HS-5 (cell line): ENCODE measurements at places on chromosomes 16 and 17.
A peak's percentile ranks its signal among the peaks of the same experiment; 100 is the strongest.

- no peak for DNase-seq
These were observed 15.8 kb downstream of the MEOX1 start for GRCh38 chr17:43645765-43646481.

DNA sequence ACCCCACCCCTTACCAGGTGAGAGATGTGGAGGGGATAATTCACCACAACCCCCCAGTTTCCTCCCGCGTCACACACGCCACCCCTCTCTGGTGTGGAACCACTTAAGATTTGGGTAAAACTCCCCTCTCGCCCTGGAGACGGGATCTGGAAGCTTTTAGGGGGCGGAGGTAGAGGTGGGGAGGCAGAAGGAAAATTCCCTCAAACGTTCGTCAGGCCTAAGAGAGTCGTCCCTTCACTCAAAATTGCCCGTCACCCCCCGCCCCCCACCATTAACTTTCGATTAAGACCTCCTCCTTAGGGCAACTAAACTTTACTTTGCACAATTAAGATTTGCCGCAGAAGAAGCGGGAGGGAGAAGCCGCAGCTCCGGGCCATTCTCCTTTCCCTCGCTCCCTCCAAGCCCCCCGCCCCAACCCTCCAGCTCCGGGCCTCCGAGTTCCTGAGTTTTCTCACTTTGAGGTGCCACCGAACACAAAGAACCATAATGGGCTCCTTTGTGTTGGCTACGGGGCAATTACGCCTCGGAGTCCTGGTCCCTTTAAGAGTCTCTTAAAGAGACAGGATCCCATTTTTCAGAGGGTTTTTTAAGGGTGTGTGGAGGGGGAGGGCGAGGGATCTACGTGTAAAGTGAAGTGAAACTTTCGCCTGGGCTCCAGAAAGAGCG, 985 bp upstream of the FZD2 start:
- no peak for DNase-seq

DNA sequence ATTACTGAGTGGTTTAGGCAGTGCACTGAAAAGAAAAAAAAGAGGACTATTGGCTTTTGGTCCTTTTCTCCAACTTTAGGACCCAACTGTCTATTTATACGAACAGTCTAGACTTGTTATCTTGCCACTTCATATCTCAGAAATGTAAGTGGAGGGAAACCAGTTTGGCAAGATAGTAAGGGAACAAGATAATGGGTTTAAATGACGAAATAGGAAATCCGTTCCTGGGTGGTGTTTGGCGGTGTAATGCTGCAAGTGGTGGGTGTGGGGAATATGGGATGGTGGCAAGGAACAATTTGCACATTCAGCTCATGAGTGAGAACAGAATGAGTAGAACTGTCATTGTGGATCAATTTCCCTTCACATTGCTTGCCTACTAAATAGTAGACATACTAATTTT, 44.7 kb downstream of the GRB7 start:
- no peak for DNase-seq

- DNase-seq = no peak
These were observed 3.1 kb downstream of the PPP1R1B start for GRCh38 chr17:39629898-39630297.

- DNase-seq = no peak
These were observed 72.2 kb downstream of the RMI2 start for GRCh38 chr16:11417487-11417886.

DNA sequence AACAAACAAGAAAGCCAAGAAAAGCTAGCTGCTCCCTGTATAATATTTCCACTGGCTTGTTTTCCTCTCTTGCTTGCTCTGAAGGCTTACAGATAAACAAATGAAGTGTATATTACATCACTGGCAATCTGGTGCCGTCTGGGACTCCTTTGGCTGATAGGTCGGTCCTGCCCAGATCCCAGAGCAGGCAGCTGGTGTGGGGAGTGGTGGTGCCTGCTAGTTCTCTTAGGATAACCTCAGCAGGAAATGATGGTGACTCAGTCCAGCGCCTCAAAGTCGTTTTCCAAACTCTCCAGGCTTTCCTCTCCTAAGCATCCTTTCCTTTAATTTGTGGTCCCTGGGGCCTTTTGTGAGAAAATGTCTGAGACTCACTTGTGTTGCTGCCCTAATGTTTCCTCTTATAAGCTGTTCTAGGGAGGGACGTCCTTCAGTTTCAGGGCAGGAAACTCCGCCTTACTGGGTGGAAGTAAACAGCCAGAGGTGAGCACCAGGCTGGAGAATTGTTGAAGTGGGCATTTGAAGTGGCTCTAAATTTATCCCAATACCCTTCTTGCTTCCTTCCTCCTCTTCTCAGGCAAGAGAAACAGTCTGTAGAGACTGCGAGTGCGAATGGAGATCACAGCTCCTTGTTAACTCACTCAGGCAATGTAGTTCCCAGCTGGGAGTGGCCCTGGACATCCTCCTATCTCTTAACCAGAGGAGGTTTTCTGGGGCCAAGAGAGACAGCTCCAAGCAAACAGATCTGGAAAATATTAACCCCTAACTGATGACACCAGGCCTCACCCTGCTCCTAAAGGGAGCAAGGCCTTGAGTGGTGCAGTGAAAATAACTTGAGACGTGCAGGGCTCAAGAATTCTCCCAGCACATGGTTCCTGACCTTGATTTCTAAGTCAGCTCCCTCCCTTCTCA, 34.9 kb downstream of the CD300LF start:
- peak; percentile 25 for DNase-seq

DNA sequence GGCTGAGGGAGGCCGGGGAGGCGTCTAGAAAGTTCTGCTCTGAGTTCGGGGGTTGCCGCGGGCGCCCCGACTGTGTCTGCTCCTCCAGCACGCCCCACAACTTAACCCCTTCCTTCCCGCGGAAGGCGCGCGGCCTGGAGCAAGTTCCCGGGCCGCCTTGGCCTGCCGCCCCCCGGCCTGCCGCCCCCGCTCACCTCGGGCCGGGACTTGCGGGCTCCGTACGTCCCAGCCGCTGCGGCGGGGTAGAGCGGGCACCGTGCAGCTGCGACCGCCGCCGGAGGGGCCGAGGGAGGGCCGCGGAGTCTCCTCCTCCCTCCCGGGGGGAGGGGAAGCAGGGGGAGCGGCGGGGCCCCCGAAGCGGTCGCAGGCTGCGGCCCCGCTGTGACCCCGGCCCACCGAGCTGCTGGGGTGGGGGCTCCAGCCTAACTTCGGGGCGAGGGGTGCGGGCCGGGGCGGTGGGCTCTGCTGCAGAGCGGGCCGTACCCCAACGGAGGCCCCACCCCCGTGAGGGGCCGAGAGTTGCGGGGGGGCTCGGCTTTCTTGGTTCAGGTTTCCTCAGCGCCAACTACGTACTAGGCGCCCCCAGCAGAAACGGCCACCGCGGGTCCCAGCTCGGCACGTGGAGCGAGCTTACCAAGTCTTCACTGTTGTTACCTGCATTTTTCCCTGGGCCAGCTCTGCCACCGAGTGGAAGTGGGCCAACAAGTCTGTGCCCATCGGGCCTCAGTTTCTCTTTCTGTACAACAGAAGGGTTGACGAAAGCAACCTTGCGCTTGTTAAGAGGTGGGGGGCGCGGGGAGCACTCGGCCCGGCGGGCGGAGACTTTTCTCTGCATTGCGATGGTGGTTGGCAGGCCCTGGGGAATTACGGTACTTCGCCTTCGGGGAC, at the start of gene CCDC102A:
TSS of gene CCDC102A (minus strand) at position 266 of the 888 bp plus-strand sequence. CDS start 7,394 bp downstream, outside the sequence.
- peak; percentile 10 for DNase-seq

- no peak for DNase-seq
These were observed 3.8 kb downstream of the TBX21 start for GRCh38 chr17:47736501-47737495.

DNA sequence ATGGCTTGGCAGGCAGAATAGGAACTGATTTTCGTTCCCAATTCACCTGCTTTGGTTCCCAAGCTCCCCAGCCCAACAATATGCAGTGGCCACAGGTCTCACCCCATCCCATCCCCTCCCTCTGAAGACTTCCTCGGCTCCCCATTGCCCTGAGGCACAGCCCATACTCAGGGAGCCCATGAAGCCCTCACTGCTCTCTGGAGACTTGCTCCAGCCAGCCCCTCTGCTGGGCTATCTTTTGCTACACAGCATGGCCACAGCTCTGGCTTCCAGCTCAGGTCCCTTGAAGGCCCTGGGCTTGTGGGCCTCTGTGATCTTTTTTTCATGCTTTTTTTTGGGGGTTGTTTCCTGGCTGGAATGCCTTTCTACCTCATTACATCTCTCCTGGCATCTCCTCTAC, 8.5 kb upstream of the RNF222 start:
- DNase-seq = no peak

DNA sequence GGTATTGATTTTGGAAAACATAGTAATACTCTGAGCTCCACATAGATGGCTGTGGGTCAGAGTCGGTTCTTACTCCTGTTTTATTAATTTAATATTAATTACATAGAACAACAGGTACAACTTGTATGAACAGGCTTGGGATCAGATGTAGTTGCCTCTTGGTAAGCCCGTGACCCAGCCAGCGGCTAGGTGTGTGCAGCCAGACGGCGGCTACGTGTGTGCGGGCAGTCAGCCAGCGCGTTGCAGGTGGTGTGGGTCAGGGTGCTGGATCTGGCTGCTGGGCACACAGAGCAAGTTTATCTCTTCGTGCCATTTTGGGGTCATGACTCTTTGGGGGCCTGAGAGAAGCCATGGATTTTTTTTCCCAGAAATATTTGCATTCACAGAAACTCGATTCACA, 30.3 kb downstream of the DBNDD1 start:
- no peak for DNase-seq

DNA sequence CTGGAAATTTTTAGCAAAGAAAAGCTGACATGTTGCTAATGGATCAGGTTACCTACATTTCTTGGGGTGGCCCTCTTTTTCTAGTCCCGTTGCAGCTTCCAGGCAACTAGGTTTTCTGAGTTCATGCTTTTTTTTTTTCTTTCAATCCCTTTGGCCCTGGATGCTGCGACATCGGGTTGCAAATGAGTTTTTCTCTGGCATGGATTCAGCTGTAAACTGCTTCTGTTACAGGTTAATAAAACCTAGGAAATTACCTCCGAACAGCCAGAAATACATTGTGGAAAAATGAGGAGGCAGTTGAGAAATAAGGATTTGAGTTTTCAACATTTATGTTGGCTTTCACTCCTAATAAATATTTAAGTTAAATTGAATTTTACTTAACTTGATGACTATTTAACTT, 149.8 kb upstream of the MAF start:
- no peak for DNase-seq

DNA sequence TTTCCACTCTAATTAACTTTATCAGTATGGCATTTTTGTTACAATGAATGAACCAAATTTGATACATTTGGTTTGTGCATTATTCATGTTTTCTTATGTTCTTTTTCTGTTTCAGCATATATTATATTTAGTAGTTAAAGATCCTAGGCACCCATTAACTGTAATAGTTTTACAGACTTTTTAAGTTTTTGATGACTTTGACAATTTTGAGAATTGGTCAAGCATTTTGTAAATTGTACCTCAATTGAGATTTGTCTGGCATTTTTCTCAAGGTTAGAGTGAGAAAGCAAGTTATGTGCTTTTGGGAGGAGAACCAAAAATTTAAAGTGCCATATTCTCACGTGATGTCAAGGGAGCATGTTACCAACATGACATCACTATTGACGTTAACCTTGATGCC, 1019.2 kb downstream of the CDH11 start:
- DNase-seq = no peak

DNA sequence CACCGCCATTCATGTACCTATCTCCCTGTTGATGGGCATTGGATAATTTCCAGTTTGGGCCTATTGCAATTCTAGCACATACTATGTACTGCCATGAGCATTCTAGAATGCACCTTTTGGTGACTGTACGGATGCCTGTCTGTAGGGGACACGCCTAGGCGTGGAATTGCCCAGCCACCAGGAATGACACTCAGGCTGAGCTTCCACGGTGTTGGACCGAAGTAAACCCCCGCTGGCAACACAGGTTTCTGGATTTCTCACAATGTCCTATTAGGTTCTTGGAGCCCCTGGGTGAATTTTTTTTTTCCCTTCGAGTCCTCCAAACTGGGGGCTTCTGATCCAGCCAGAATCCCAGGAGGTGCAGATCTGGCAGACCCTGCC, 146.6 kb downstream of the IRF8 start:
- DNase-seq = no peak

- DNase-seq = no peak
These were observed 1.3 kb downstream of the ASPSCR1 start for GRCh38 chr17:81978524-81979298.

DNA sequence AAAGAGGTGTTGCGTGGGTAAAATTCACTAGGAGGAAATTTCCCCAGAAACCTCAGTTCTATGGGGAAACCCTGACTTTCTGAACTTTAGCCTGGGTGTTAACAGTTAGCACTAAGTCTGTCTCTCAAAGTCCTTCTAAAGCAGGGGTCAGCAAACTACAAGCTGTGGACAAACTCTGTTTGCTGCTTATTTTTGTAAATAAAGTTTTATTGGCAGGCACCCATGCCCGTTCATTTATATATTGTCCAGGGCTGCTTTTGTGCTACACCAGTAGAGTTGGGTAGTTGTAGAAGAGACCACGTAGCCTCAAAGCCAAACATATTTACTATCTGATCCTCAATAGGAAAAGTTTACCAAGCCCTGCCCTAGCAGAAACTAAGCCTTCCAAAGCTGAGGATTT, 159.7 kb downstream of the USP31 start:
- no peak for DNase-seq

GRCh38 chr17:35931794-35932425, 1.3 kb upstream of the RDM1 start:
- no peak for DNase-seq

DNA sequence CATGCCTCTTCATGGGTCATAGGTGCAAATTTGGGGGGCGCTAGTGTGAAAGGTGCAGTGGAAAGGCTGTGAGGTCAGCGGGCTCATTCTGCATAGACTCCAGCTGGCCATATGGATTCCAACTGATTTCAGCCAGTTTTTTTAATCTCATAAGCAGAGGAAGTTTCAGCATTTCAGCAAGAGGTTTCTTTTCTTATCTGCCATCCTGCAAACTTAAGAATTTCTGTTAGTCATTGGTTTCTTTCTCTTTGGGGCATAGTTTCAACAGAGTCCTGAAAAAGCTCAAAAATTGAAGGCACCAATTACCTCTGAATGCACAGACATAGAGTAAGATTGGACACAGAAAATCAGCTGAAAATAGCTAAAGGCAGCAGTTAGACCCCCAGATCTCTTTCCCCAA, 16.2 kb upstream of the ALOX15 start:
- DNase-seq = no peak

DNA sequence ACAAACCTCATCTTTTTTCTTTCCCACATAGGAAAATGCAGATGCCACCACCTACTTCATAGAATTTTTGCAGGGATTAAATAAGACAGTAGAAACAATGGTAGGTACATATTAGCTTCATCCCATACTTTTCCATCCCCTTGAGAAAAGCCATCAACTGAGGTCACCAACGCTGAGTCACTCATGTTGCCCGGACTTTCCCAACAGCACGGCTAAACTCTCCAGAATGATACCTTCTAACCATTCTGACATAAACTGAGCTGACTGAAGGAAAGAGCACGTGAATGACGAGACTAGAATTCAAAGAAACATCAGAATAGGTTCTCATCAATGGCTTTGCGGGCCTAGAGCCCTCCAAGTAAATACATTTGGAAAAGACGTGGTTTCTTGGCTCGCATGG, 146.0 kb upstream of the RCVRN start:
- DNase-seq = no peak

- no peak for DNase-seq
These were observed 563.9 kb upstream of the PSMD7 start for GRCh38 chr16:73732681-73733080.

- no peak for DNase-seq
These were observed 24.8 kb downstream of the HS3ST3A1 start for GRCh38 chr17:13576661-13577526.
